Activated T-helper 17 cell treated with anti-CD3 and anti-CD28 coated beads, Interleukin-2, amount 50 U/mL, for 72 hours (primary cell): ENCODE measurements at places on chromosomes 2 and 18.

DNA sequence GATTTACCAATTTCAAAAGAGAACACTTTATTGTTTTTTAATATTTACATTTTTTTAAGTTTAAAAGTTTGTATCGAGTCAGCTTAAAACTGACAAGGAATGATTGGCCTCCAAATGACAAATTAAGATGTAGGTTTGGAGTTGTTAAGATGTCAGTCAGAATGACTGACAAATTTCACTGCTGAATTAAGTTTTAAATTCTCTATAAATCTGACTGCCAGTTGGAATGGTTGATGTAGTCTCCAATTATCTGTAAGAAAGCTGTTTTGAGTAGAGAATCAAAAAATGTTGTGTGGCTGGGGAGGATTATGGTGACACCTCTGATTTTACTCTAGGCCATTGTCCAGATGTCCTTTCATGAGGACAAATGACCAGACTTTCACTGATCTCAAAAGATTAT, 165.3 kb upstream of the CDH20 start:
- ATAC-seq, result no peak

DNA sequence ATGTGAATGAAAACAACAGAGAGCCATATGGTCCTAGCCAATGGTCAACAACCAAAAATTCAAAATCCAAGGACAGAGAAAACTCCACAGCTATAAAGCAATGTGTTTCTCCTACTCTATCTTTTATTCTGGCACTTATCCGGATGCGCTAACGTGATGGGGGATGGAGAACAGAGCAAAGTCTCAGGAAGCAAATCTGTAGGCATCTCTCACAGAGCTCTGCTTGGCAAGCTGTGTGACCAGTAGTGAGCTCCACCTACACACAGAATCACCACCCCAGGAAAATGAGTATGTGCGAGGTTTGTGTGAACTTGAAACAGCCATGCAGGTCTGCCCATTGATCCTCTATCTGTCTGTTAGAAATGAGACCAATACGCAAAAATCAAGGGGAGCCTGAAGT, 584.3 kb downstream of the BCL11A start:
- no peak for ATAC-seq

GRCh38 chr2:216687646-216688045, 7.7 kb downstream of the IGFBP5 start:
- ATAC-seq, result no peak

DNA sequence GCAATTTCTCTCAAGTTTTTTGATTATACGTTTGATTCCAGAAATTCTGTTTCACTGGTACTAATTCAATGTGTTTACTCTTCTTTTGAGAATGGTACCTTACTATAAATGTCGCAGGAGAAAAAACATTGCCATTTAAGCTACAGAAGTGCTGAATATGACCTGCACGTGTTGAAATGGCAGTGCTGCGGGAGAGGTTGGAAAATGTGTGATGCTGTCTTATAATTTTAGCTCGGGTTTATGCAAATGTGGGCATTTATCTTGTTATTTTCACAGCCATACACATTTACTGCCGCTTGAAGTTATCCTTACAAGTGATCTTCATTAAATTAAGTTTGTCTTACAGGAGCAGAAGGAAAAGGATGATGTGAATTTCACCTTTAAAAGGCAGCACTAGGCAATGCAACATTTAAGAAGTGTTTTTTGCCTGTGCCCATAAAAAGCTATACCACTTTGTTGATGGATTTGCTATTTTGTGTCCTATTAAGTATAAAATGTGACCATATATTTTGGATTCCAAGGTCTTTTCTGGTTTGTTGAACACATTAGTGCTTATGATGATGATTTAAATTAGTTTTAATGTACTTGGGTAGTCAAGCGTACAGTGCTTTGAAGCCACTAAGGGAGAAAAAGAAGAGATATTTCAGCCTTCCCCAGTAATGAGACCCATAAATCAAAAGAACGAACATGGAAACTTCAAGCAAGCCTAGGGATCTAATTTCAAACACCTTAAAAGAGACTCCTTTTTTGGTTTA, 112.1 kb downstream of the LTBP1 start:
- no peak for ATAC-seq

DNA sequence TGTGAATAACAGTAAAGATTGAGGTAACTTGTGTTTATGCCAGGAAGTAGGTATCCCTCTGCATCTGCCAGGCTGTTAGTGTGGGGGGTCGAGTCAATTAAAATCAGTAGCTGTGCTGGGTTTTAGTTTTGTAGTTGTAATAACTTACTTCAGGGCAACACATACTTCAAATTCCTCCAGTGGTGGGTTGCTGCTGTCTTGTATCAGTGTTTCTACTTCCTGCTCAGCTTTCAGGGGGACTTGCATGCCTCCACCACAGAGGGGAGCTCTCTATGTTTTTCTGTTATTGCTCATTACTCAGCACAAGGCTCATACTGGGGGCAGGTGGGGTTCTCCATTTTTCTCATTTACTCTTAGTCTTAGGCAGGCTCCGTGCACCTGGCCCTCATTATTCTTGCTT, 136.8 kb downstream of the CAPN13 start:
- no peak for ATAC-seq

- ATAC-seq, result no peak
Observed at GRCh38 chr2:24512404-24512803, 21.4 kb downstream of the NCOA1 start.

- ATAC-seq, result peak; percentile 48
Observed at GRCh38 chr2:33265584-33266338, 210.7 kb upstream of the RASGRP3 start.

DNA sequence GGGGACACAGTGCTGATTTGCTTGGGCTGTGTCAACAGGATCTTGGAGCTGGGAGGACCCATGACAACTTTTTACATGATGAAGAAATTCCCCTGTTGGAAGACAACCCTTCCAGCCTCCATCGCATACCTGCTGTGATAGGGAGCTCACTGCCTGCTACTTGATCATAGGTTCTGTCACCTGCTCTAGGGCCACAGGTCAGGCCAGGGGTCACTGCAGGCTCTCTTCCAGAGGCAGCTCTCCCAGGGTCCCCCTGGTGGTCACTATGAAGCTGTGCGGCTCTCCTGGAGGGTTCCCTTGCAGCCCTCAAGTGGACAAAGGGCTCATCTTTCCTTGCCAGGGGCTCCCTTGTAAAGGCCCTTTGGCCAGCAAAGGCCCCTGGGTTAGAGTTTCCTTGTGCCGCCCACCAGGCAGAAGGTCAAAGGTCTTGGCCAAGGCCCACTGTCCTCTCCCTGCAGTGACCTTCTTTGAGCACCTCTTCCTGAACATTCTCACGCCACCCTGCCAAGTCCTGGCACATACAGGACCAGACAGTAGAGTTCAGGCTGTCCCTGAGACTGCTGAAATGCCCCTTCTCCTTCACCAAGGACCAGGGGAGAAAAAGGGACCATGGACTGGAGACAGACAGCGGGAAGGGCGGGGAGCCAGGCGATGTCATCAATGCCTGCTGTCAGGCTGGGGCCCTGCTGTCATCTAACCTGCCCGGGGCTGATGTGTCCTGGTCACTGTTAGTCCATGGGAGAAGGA, 345.1 kb downstream of the DYSF start:
- ATAC-seq, result peak; percentile 40

DNA sequence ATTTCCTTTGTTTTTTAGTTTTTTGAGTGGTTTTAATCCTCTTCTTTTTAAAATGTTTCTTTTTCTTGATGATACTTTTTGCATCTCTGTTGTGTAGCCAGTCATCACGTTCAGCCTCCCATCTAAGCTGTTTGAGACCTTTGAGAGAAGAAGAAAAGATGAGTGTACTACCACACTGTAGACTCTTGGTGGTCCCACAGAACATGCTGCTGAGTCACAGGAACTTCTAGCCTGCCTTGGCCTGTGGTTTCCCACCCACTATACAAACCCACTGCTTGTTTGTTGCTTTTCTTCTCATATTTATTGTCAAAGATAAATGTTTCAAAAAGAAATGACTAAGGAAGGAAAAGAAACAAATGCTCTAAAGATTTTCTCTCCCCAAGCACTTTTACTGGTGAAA, 5.5 kb downstream of the CEBPZOS start:
- ATAC-seq, result peak; percentile 71
